ENCODE measurements at places on chromosomes 1 and 21. TPM values are rescaled to one million over a fixed set of nuclear protein-coding genes. Genes with fewer than 3 reads are reported as not detected.

DNA sequence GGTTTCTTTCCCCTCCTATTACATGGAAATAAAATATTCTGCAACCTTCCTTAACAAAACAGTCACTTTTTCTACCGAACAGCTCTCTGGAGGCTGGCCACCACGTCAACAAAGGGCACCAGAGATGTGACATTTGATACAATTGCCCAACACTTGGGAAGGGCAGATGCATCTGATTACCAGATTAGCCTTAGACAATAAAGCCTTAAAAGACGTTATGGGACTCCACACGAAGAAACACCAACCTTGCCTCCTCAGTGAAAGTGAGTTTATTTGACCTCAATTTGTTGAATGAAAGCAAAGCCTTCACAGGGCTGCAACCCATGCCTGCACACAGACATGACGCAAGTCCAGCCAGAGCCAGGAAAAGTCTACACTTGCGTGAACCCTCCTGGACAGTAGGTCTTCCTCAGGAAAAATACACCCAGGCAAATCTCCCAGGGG, 136.1 kb downstream of the TGFBR3 start:
- DNase-seq = no peak

Gene GPR161
- total RNA-seq = 14.5 TPM

DNA sequence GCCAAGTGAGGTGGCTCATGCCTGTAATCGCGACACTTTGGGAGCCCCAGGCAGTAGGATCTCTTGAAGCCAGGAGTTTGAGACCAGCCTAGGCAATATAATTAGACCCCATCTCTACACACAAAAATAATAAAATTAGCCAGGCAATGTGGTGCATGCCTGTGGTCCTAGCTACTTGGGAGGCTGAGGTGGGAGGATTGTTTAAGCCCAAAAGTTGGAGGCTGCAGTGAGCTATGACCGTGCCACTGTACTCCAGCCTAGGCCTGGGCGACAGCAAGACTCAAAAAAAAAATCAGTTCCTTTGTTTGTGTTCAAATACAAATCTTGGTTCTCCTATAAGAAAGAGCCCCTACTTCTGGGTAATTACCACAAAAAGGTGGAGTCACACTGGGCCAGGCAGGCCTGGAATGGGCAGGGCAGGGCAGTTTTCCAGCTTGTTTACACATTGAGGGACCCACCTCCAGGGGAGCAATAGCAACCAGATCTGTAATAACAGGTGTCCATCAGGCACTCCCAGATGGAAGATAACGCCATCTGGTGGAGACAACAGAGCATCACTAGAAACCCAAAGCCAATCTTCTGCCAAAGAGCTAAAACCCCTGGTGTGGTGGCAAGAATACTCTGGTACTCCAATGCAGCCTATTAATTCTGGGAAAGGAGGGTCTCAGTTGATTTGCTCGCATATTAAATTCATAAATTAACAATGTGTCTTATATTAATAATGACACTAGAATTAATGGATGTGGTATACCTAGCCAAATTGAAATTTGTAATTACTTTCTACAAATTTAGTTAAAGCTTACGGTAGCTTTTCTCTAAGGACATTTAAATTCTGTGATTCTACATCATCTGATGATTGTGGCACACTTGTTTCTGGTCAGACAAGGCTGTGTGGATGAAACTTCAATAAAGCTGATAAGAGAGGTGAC, 13.2 kb downstream of the PPP1R15B start:
- peak; percentile 82 for DNase-seq

Gene TSSK3
- 2.5 TPM for total RNA-seq

Gene MRAP
- 0.46 TPM for total RNA-seq

GRCh38 chr1:68128820-68129219, 78.4 kb upstream of the DIRAS3 start:
- DNase-seq = no peak

Measured in upper lobe of right lung (tissue), 1 donor.